NCI-H146 (cell line): ENCODE measurements at places on chromosomes 5 and 9.

GRCh38 chr9:113998525-113999255, 79.4 kb downstream of the AMBP start:
- DNase-seq, result no peak

GRCh38 chr9:89277454-89277853, 33.5 kb upstream of the CKS2 start:
- DNase-seq, result no peak

- DNase-seq, result no peak
Observed at GRCh38 chr9:101528015-101528414, 5.6 kb upstream of the RNF20 start.

- DNase-seq, result no peak
Observed at GRCh38 chr5:173498286-173498685, 118.2 kb downstream of the BOD1 start.

- no peak for DNase-seq
Observed at GRCh38 chr5:68222824-68223354, 7.3 kb downstream of the PIK3R1 start.

DNA sequence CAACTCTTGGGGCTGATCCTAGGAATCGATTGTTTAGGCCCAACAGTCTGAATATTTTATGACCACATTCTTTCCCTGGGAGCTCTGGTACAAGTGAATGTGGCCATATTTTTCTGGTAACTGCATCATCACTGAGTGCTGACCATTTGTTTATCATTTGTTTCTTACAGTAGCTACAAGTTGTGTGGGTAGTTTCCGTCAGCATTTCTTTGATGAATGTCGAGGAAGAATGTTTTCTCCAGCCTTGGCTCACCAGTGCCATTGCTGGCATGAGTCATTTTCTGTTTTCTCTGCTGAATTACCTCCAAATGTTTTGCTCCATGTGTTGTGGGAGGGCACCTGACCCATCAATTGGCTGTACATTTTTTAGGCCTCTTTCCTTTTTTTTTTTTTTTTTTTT, 14.1 kb upstream of the CARD19 start:
- DNase-seq, result no peak

- no peak for DNase-seq
Observed at GRCh38 chr5:113047234-113047633, 70.6 kb downstream of the DCP2 start.

GRCh38 chr5:124596595-124597421, 149.6 kb downstream of the ZNF608 start:
- DNase-seq, result peak; percentile 41

GRCh38 chr5:106363578-106363977, 1307.2 kb downstream of the EFNA5 start:
- no peak for DNase-seq

- no peak for DNase-seq
Observed at GRCh38 chr5:76225336-76225735, 142.2 kb downstream of the SV2C start.

- DNase-seq, result no peak
Observed at GRCh38 chr5:59328709-59329296, 564.7 kb downstream of the PDE4D start.

- no peak for DNase-seq
Observed at GRCh38 chr5:67052034-67052433, 144.6 kb downstream of the CD180 start.

- DNase-seq, result no peak
Observed at GRCh38 chr9:16309082-16309468, 561.4 kb downstream of the BNC2 start.

GRCh38 chr9:101387871-101388506, 3.2 kb upstream of the BAAT start:
- DNase-seq, result peak; percentile 70

- DNase-seq, result no peak
Observed at GRCh38 chr9:37968228-37968701, 64.3 kb upstream of the SLC25A51 start.

- DNase-seq, result no peak
Observed at GRCh38 chr5:76386360-76386759, 16.7 kb upstream of the IQGAP2 start.

GRCh38 chr9:33787839-33788238, 7.5 kb upstream of the PRSS3 start:
- DNase-seq, result no peak

DNA sequence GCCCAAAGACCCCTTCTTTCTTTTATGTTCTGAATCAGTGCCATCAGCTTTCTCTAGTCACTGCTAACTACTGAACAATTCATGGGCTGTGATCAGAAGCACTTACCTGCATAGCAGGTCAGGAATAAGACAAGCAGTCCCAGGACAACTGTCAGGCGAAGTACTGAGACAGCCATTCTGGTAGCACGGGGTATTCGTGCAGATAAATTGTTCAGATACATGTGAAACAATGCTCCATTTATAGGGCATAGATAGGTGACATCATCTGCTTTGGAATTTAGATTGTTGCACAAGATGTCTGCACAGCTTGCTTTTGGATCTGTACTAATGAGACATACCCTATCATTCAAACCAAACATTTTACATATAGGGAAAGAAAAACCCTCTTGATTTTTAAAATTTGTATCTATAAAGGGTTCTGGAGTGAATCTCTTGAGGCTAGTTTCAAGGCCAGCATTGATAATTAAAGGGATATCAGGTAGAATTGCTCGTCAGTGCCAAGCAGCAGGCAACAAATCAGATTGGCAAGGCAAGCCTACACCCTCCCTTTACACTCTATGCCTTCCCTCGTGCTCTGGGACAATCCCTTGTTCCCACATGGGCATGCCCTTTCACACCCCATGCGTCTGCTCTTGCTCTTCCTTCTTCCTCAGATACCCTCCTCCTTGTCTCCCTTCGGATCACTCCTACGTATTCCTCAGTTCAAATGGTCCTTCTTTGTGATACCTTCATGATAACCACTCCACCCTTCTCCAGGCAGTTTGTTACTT, at the start of gene C5orf46:
Gene C5orf46 (minus strand): TSS at position 213 of the 770 bp plus-strand sequence. CDS start 37 bp downstream, at position 176.
- no peak for DNase-seq

GRCh38 chr9:130751631-130752355, 58.2 kb downstream of the EXOSC2 start:
- no peak for DNase-seq

GRCh38 chr9:88813638-88814209, 177.5 kb upstream of the S1PR3 start:
- no peak for DNase-seq

DNA sequence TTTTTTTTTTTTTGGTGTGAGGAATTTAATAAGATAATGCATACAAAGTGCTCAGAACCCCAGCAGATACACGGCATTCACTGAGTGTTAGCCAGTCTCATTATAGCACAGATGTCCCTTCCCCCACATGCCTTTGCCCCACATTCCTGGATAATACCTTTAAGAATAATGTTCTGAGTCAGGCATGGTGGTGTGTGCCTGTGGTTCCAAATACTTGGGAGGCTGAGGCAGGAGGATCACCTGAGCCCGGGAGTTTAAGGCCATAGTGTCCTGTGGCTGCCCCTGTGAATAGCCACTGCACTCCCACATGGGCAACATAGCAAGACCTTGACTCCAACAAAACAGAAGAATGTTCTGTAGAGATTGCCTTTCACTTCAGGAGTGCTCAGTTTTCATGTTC, 24.2 kb upstream of the ANKRD18A start:
- DNase-seq, result no peak

DNA sequence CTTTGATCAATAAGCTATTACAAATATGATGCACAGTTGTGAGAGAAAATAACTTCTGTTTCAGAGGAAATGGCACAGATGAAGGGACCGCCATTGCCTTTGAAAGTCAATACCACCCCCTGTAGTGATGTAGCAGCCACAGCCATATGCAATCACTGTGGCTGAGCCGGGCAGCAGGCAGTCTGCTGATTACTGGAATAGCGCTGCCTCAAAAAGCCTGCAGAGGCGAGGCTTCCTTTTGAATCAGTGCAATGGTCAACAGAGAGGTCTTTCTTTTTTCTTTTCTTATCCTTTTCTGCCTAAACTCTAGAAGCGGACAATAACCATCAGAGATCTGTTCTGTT, 265.1 kb upstream of the TAS2R1 start:
- no peak for DNase-seq

DNA sequence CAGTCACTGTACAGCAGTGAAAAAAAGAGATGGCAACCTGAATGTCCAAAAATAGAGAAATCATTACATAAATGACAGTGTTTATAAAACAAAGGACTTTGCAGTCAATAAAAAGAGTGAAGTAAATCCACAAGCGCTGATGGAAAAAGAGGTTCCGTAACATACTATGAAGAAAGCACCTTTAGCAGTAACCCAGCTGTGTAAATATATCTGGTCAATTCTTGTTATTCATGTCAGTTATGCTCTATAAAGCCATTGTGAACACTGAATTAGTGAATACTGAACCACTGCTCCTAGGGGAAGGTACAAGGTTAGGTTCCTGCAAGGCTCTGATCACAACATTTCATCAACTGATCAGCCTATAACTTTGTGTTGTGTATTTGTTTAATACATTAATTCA, 39.5 kb downstream of the CCNJL start:
- DNase-seq, result peak; percentile 49

- DNase-seq, result no peak
Observed at GRCh38 chr5:102991802-102992201, 128.1 kb downstream of the GIN1 start.

DNA sequence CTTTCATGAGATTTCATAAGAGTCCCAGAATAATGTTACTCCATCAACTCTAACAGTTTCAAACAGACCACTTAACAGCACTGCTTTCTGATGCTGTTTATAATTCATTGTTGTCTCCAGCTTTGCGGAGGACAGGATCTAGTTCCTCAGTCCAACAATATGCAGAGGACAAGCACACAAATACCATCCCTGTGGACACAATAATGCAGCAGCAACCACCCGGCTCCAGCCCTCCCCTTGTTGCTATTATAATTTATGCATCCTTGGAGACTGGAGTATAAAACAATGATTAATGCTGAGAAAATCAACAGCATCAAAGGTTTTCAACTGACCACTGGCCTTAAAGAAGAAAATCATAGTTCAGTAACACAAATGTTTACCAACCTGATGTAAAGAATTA, 108.3 kb downstream of the DENND1A start:
- DNase-seq, result no peak

DNA sequence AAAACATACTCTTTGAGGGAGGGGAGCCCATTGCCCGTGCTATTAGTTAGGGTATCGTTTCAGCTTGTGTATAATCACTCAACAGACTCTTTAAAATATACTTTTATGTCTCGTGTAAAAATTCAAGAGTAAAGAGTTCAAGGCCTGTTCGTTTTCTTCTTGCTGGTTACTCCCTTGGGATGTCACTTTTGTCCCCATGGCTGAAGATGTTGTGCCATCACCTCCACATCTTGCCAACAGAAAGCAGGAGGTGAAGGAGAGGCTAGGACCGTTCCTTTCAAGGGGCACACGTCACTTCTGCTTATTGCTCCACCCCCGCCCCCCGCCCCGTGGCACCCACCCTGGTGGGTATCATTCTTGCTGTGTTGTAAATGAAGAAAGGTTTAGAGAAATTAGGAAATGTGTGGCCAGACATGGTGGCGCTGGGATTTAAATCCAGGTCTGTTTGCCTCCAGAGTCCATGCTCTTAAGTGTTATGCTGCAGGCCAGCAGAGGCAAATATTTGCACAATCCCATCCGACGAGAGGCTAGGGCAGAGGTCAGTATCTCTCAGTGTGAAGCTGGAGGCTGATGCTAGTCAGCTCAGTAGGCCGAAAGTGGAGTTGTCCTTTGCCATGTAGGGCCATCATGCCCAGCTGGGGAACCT, 3.0 kb downstream of the MLANA start:
- DNase-seq, result peak; percentile 85

DNA sequence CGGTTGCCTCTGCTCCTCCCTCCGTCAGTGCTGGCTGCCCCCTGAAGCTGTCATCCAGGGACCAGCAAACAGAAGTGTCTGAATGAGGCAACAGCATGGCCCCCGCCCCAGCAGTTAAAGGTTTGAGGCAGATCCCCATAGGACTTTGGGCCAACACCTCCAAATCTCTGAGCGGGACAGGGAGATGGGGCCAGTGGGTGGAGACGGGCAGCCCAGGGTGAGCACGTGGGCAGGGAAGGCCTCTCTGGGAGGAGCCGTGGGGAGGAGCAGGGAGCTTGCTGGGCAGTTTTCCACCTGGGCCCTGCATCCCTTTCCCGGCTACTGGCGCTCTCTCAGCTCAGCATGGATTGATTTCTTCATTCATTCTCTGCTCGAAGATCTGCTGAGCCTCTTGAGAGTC, 39.1 kb upstream of the NOTCH1 start:
- no peak for DNase-seq

- DNase-seq, result peak; percentile 55
Observed at GRCh38 chr5:52725065-52725746, 62.5 kb upstream of the ITGA1 start.

- DNase-seq, result no peak
Observed at GRCh38 chr5:3517348-3517747, 78.3 kb upstream of the IRX1 start.

- DNase-seq, result no peak
Observed at GRCh38 chr5:156359476-156359875, 32.5 kb downstream of the SGCD start.

GRCh38 chr5:157568222-157568621, 7.4 kb downstream of the ADAM19 start:
- no peak for DNase-seq

GRCh38 chr9:121023064-121023463, 27.0 kb downstream of the C5 start:
- no peak for DNase-seq

- no peak for DNase-seq
Observed at GRCh38 chr5:171841984-171842776, 56.6 kb downstream of the SMIM23 start.

- no peak for DNase-seq
Observed at GRCh38 chr5:128243958-128244582, 160.5 kb downstream of the SLC12A2 start.

- DNase-seq, result no peak
Observed at GRCh38 chr9:94721754-94722153, 4.7 kb upstream of the AOPEP start.

DNA sequence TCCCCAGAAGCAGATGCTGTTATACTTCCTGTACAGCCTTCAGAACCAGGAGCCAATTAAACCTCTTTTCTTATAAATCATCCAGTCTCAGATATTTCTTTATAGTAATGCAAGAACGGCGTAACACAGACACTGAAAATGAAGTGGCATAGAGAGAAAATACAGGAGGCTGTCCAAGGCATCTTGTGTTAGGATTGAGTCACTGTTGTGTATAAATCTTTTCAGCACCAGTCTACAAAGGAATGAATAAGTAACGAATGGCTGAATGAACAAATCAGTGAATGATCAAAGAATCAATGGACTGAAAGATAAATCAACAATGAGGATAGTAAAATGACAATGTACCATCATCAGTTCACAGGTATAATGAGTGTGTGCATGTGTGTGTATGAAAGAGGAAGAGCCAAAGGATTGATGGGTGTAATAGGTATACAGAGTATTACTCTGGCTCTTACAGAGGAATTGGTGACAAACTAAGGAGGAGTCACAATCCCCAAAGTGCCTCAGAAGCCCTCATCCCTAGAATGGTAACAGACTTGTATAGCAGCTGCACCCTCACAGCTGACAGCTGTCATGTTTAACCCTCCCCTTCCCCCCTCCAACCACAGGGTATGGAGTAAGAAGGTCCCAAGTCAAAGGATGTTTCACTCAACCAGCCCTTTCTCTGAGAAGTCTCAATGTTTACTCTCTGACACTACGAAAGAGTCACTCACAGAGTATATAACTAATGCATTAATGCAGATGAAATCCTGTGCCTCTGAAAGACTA, 29.8 kb upstream of the MIER3 start:
- no peak for DNase-seq

- no peak for DNase-seq
Observed at GRCh38 chr9:137318602-137319001, 16.5 kb upstream of the NRARP start.

GRCh38 chr9:113425072-113425471, 14.5 kb downstream of the C9orf43 start:
- DNase-seq, result peak; percentile 24
